ENCODE measurements at places on chromosomes 1 and 21.

DNA sequence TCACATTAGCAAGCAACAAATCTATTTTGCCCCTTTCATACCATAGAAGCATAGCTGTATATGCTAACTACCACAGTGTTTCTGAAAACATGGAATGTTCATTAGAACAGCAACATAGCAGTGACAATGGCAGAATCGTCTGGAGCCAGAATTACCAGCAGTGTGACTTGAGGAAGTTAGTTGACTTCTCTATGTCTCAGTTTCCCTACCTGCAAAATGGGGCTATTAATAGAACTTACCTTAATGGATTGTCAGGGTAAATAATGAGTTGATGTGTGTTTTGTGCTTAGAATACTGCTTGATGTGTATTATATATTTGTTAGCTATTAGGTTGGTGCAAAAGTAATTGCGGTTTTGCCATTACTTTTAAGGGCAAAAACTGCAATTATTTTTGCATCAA is 14.8 kb upstream of the GJA9 start:
- no peaks in the 10 kb centered on the region for H3K36me3 ChIP-seq
- no peaks in the 10 kb centered on the region for H3K27me3 ChIP-seq
- no peak overlapping the region for H3K4me3 ChIP-seq
- no peaks in the 10 kb centered on the region for H3K4me1 ChIP-seq
- no peak overlapping the region for H3K27ac ChIP-seq

DNA sequence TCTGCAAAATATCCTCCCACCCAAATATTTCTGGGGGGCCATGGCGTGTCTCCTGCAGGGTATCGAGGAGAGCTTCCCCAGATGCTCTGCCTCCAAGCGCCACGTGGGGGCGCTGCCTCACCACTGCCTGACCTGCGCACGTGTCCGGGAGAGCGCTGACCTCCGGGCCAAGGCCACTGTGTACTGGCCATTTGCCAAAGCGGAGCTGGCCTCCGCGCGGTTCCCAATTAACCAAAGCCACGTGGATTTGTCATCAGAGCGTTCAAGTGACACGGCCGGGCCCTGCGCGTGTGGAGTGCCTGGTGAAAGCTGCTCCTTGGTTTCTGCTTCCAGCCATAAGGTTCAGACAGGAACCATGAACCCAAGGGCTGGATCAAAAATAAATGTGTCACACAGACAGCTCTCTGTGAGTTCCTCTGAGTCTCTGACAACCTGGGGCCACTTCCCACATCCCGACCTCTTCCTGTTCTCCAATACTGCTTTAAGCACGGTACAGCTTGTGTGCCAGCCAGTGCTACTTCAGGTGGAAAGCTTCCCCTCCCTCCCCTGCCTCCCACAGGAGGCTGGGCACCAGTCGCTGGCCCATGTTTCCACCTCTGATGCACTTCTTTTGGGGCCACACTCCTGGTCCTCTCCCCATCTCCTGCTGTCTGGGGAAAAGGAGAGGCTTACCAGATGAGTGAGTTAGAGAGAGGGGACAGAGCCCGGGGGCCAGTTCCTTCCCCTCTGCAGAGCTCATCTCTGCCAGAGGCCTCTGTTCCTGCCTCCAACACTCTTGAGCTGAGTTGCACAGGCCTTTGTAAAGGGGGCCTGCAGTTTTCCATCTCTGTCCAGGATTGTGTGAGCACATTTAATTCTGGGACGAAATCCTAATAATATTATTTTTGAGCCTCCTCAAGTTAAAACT is 26.1 kb downstream of the ZP4 start:
- no peaks in the 10 kb centered on the region for H3K27me3 ChIP-seq
- no peak overlapping the region for H3K27ac ChIP-seq
- peak; percentile 81 for DNase-seq
- peaks cover 6% of the 10 kb centered on the region for H3K4me1 ChIP-seq

GRCh38 chr1:173210716-173211231 is 3.6 kb upstream of the TNFSF4 start:
- H3K4me1 ChIP-seq, result peaks cover 12% of the 10 kb centered on the region
- H3K27me3 ChIP-seq, result no peaks in the 10 kb centered on the region
- no peak overlapping the region for H3K4me3 ChIP-seq
- H3K27ac ChIP-seq, result no peak overlapping the region
- no peak for DNase-seq
- H3K36me3 ChIP-seq, result no peaks in the 10 kb centered on the region

GRCh38 chr1:188769936-188770335 is 1707.7 kb downstream of the BRINP3 start:
- H3K27ac ChIP-seq, result no peak overlapping the region
- no peaks in the 10 kb centered on the region for H3K27me3 ChIP-seq
- no peak overlapping the region for H3K4me3 ChIP-seq
- H3K4me1 ChIP-seq, result no peaks in the 10 kb centered on the region

GRCh38 chr1:198860371-198860770 is 221.5 kb downstream of the PTPRC start:
- H3K4me3 ChIP-seq, result no peak overlapping the region
- H3K27ac ChIP-seq, result no peak overlapping the region
- H3K36me3 ChIP-seq, result no peaks in the 10 kb centered on the region
- DNase-seq, result no peak
- H3K27me3 ChIP-seq, result no peaks in the 10 kb centered on the region
- H3K4me1 ChIP-seq, result no peaks in the 10 kb centered on the region

DNA sequence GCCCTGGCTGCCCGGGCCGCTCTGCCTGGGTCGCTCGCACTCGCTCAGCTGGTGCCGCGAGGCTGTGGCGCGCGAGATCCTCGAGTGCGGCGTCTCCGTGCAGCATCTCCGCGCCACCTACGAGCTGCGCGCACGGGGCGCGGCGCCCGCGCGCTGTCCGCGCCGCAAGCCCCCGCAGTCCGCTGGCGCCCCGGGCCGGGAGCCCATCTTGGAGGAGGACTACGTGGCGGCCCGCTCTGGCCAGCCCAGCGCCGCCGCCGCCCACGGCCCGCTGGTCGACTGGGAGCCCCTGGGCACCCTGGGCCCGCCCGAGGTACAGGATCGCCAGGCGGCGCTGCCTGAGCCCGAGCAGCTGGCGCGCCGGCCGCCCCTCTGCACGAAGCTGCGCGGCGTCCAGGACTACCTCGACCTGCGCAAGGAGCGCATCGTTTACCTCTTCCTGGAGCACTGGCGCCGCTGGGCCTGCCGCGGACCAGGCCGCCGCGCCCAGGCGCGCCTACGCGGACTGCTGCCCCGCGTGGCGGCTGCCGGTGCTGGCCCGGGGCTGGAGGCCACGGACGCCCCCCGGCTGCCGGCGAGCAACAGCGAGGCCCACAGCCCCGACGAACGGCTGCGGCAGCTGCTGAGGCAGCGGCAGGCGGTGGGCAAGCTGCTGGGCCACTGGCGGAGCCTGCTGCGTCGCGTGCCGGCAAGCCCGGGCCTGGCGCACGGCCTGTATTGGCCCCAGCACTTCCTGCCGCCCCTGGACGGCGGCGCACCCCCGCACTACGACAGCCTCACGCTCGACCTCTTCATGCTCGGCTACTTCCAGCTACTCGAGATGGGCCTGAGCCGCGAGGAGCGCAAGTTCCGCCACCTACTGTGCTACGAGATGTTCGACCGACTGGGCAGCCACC is 10.9 kb downstream of the TNFRSF25 start:
- no peak overlapping the region for H3K27ac ChIP-seq
- peaks cover 29% of the 10 kb centered on the region for H3K27me3 ChIP-seq
- peak overlapping the region; percentile 51 for H3K4me3 ChIP-seq
- H3K36me3 ChIP-seq, result no peaks in the 10 kb centered on the region

- no peak overlapping the region for H3K4me3 ChIP-seq
- peaks cover 22% of the 10 kb centered on the region for H3K4me1 ChIP-seq
- no peak for DNase-seq
- peaks cover 19% of the 10 kb centered on the region for H3K27me3 ChIP-seq
- H3K36me3 ChIP-seq, result no peaks in the 10 kb centered on the region
Measured at GRCh38 chr1:200873671-200874397, 1.1 kb downstream of the GPR25 start.

DNA sequence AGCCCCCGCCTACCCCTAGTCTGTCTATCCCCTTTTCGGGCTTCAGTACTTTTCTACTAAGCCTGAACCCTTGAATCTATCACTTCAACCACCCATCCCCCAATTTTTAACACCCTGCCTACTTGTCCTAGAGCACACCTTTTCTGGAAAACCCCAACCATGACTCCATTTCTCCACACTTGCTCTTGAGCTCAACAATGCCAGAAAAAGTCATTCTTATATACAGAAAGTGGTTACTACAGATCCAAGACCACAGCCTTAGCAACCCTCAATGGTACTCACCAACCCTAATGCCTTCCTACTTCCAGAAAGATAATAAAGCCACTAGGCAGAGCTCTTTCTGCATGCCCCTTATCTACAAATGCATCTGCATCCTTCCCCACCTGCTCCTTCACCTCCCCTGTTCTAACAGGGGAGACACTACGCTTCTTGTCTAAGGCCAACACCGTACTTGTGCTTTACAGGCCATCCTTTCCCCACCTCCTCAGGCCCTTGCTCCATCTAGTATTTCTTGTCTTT is 41.2 kb downstream of the DMAP1 start:
- no peak overlapping the region for H3K27ac ChIP-seq
- H3K4me1 ChIP-seq, result peaks cover 5% of the 10 kb centered on the region
- no peak overlapping the region for H3K4me3 ChIP-seq

DNA sequence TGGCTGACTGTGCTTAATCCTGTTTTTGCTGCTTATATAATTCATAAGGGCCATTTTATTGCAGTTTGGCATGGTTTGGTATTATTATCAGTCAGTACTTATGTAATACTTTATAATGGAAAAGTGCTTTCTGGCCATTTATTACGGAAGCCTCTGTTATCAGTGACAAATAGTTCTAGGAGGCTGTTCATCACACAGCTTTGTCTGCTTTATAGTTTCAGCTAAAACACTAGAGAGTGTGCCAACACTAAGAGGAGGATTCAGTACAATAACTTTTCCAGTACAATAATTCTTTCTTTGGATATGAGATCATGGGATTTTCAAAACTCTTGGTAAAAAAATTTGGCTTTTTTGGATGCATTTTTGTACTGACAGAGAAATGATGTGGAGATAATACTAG is 102.9 kb upstream of the PTGFR start:
- DNase-seq, result no peak
- no peak overlapping the region for H3K27ac ChIP-seq
- H3K4me3 ChIP-seq, result no peak overlapping the region
- no peaks in the 10 kb centered on the region for H3K36me3 ChIP-seq
- H3K4me1 ChIP-seq, result no peaks in the 10 kb centered on the region
- no peaks in the 10 kb centered on the region for H3K27me3 ChIP-seq

DNA sequence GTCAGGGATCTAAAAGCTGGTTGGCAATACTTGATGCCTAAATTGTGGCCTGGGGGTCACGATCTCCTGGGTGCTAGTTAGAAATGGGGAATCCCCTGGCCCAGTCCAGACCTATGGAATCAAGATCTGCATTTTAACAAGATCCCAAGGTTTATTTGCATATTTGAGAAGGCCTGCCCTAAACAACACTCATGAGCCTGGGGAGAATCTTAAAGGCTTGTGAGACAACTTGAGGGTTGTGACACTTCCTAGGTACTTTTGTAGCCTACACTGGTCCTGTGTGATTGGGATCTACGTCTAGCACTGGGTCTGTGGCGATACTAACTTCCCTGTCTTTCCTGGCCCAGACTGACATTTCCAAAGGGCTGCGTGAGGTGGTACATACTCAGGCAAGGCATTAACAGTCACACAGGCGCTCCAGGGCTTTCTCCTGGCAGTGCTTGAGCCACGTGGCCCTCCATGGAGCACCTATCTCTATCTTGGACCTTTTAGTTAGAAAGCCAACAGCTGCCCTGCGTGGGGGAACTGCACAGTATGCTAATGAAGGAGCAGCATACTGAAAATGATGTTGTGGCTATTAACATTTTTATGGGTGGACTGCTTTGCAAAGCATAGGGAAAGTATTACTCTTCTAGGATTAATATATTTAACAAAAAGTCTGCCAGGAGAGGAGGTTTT is 263.1 kb downstream of the ST6GALNAC3 start:
- H3K27ac ChIP-seq, result no peak overlapping the region
- no peaks in the 10 kb centered on the region for H3K4me1 ChIP-seq
- no peaks in the 10 kb centered on the region for H3K27me3 ChIP-seq
- no peak for DNase-seq

DNA sequence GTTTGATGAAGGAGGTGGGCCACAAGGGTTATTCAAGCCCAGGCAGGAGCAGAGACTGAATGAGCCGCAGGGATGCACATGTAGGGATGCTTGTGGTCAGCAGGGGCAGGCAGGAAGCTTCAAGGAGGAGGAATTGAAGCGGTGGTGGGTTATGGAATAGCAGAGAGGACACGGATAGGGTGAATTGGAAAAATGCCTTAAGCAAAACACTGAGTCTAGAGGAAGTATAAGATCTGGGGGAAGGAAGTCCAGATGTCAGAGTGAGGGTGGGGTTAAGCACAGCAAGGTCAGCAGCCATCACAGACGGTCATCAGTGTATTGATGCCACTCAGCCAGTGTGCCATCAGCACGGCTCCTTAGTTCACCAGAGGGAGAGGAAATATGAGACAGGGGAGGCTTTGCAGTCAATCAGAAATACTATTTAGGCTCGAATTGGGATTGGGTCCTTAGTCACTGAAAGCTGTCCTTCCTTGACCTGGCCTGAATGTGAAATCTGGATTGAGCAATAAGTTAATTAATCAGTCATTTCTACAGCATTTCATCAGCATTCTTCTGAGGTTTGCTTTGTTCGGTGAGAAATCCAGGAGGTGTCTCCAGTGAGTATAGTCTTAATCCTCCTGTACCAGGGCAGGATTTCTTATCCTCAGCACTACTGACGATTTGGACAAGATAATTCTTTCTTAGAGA is 6.0 kb upstream of the LCE1F start:
- H3K27me3 ChIP-seq, result peaks cover 11% of the 10 kb centered on the region
- H3K4me1 ChIP-seq, result no peaks in the 10 kb centered on the region
- DNase-seq, result no peak
- H3K4me3 ChIP-seq, result no peak overlapping the region
- no peaks in the 10 kb centered on the region for H3K36me3 ChIP-seq
- no peak overlapping the region for H3K27ac ChIP-seq

- DNase-seq, result no peak
- no peaks in the 10 kb centered on the region for H3K27me3 ChIP-seq
- no peak overlapping the region for H3K27ac ChIP-seq
- H3K4me3 ChIP-seq, result no peak overlapping the region
- H3K4me1 ChIP-seq, result peaks cover 8% of the 10 kb centered on the region
Measured at GRCh38 chr1:36134031-36134430, 9.0 kb upstream of the COL8A2 start.

DNA sequence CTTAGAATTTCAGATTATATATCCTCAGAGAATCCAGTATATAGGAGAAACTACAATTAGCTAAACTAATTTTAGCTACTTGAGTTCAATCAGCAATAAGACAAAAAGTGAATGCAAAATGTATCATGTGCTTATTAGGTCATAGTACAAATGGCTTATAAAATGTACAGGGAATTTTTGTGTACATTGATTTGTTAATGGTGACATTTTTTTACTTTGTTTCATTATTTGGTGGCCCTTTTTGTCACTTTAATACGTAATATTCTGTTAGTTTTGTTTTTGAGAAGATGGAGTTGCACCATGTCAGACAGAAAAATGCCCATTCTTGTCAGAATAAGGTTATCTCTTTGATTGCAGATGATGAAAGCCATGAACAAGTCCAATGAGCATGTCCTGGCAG is 33.6 kb downstream of the CC2D1B start:
- H3K4me3 ChIP-seq, result no peak overlapping the region
- no peaks in the 10 kb centered on the region for H3K36me3 ChIP-seq
- DNase-seq, result no peak
- H3K27ac ChIP-seq, result no peak overlapping the region

GRCh38 chr1:23657659-23658275 is 33.8 kb upstream of the RPL11 start:
- no peak overlapping the region for H3K27ac ChIP-seq
- no peaks in the 10 kb centered on the region for H3K27me3 ChIP-seq
- no peaks in the 10 kb centered on the region for H3K4me1 ChIP-seq
- DNase-seq, result no peak
- H3K36me3 ChIP-seq, result no peaks in the 10 kb centered on the region
- H3K4me3 ChIP-seq, result no peak overlapping the region

- DNase-seq, result no peak
- H3K27ac ChIP-seq, result no peak overlapping the region
- no peak overlapping the region for H3K4me3 ChIP-seq
- no peaks in the 10 kb centered on the region for H3K4me1 ChIP-seq
- no peaks in the 10 kb centered on the region for H3K27me3 ChIP-seq
Measured at GRCh38 chr1:76230842-76231281, 156.3 kb downstream of the ST6GALNAC3 start.

Measured in spleen (tissue), 13 donors.